ENCODE measurements at places on chromosomes 13 and 19.

DNA sequence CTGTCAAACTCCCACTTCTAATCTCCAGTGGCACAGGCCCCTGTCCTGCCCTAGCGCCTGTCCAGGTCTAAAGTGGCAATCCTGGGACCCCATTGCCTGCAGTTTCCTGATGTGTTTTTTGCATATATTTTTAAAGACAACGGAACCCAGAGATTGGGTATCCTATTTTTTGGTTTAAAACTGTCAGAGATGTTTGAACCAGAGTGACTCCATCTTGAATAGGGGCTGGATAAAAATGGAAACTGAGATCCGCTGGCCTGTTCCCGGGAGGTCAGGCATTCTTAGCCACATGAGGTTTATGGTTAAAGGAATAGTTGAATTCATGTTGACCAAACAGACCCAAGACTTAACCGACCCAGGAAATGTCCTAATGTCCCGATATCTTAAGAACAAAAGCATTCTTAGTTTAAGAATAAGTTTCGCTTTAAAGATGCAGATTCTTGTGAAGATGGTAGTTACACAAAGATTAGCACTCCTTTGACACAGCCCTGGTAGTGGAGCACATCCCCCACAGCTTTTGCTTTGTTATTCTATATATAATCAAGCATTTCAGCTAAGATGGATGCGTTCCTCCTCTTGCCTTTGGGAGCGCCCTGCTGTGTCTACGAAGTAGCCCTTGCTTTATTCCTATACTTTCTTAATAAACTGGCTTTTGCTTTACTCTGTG is 332.1 kb downstream of the UQCRFS1 start:
- DNase-seq: no peak

DNA sequence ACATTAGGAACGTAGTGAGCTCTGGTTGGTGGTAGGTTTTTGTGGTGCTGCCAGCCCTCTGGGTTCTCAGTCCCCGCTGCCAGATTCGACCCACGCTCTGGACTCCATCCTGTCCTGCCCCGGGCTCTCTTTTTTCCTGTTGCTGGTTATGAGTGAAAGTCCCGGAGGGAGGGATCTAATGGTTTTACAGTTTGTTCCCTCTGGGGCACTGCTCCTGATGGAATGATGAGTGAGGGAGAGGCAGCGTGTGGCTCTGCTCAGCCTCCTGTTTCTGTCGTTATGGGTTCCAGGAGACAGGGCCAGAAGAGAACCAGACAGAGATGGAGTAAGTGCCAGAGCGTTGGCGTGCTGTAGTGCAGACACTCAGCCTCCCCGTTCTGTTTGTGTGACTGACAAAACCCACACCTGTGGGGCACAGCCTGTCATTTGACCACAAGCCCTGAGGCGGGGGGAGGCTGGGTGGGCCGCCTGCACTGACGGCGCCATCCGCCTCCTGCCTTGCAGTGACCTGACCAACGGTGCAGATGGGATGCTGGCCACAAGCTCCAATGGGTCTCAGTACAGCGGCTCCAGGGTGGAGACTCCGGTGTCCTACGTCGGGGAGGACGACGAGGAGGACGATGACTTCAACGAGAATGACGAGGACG is 18.3 kb downstream of the ATP4B start:
- no peak for DNase-seq

- no peak for DNase-seq
Measured at GRCh38 chr13:25778365-25778764, 273.5 kb downstream of the SHISA2 start.

- DNase-seq: no peak
Measured at GRCh38 chr19:54600212-54600611, 6.8 kb downstream of the LILRA1 start.

DNA sequence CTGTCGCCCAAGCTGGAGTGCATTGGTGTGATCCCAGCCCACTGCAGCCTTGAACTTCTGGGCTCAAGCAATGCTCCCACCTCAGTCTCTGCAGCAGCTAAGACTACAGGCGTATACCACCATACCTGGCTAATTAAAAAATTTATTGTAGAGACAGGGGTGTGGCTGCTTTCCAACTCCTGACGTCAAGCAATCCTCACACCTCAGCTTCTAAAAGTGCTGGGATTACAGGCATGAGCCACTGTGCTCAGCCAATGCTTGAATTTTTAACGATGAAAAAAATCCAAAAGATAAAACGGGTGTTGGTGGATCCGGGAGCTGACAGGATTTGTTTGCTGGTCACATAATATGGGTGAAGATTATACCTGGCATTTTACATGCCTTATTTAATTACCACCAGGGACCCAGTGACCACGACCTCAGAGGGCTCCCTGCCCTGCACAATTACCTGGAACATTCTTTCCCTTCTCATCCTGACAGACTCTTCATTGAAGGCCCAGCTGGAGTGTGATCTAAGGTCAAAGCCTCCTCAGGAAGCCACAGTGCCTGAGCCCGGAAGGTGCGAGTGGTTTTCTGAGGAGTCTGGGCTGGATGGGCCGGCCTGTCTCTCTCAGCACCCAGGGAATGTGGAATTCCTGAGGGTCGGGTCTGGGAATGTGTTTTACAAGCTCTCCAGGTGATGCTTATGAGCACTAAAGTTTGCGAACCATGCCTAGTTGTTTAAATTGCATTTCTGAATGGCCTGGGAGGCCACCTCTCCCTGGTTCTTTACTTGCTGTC is 193.3 kb downstream of the USP12 start:
- no peak for DNase-seq

- DNase-seq: no peak
Measured at GRCh38 chr13:28597641-28598040, 61.3 kb upstream of the POMP start.

GRCh38 chr19:16899566-16900075 is 10.8 kb downstream of the F2RL3 start:
- DNase-seq: no peak

GRCh38 chr13:20911037-20911436 is 8.5 kb upstream of the XPO4 start:
- no peak for DNase-seq

GRCh38 chr19:6886277-6886897 is 992 bp upstream of the ADGRE1 start:
- no peak for DNase-seq

GRCh38 chr13:99224021-99224420 is 23.4 kb downstream of the UBAC2 start:
- no peak for DNase-seq

GRCh38 chr13:67791047-67791446 is 560.9 kb upstream of the PCDH9 start:
- no peak for DNase-seq

DNA sequence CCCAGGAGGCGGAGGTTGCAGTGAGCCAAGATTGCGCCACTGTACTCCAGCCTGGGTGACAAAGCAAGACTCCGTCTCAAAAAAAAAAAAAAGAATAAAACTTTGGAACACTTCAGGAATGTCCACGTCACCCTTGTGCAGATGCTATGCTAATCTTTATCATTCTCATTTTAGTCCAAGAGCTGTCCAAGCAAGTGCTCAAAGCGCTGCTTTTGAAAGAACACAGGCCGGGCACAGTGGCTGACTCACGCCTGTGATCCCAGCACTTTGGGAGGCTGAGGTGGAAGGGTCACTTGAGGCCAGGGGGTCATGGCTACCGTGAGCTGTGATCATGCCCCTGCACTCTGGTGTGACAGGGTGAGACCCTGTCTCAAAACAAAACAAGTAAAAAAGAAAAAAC is 11.1 kb upstream of the UQCR11 start:
- no peak for DNase-seq

DNA sequence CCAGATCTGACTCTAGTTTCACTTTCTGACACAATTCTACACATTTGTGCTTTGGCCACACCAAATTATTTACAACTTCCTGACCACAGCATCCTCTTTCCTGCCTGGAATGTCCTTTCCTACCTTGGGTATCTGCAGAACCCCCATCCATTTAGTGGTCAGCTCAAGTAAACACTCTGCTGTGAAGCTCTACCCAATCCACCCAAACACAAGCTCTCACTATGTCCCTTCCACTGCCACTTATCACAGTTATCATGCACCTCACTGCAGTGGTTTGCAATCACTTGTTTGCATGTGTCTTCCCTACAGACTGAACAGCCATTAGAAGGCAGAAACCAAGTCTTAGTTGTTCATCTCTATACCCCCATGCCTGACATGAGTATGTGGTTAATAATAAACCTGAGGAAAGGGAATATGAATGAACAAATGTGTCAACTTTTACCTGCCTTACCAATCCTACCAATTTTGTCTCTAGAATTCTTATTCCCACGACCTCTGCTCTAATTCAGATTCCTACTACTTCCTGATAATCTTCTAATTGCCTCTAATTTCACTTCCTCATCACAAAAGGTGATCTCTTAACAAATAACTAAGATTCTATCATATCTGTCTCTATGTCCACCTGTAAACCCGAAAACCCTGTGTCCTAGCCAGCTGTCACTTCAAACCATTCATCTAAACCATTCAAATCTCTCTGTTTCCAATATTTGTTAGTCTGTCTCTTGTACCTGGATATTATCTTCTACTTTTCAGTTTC is 25.1 kb downstream of the LNX2 start:
- no peak for DNase-seq

- no peak for DNase-seq
Measured at GRCh38 chr19:48123907-48124651, 13.5 kb upstream of the PLA2G4C start.

DNA sequence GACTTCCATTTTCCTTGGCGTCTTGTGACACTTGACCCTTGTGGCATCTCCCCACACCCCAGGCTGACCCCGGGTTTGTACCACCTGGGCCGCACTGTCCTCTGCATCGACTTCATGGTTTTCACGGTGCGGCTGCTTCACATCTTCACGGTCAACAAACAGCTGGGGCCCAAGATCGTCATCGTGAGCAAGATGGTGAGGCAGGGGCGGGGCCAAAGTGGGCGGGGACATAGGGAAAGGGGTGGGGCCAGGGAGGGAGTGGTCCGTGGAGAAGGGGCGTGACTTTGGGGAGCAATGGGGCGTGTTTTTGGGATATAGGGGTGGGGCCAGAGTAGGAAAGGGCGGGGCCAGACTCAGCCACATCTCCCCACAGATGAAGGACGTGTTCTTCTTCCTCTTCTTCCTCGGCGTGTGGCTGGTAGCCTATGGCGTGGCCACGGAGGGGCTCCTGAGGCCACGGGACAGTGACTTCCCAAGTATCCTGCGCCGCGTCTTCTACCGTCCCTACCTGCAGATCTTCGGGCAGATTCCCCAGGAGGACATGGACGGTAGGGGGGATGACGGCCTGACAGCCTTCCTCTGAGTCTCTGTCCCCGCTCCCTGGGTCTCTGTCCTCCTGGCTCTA is 42.8 kb downstream of the TRPM4 start:
- DNase-seq: no peak

DNA sequence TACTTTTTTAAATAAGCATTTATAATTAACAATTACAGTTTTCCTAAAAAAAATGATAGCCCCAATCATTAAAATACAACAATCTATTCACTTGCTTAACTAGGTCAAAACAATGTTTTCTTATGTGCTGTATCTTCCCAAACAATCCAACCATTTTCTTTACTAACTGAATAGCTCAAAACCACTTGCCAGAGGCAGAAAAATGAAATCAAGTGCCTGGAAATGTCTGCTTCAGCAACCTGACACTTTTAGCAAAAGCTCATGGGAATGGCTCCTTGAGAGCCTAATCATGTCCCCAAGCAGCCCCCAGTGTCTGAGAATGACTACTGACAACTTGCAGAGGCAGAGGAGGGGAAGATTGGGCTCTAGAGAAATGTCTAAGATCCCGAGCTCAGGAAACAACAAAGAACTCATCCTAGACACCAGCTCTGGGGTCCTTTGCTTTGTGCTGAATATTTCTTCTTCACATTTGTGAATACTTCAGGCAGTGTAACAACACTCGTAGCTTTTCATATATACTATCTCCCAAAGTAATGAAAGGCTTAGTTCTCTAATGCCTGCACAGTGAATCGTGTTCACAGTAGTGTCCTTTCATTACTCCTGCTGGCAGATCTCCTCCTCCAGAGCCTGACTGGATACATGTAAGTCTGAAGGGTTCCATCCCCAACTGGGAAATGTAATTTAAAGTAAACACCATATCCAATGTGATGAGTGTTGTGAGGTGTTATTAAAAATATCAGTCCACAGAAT is 280.0 kb downstream of the LHFPL6 start:
- DNase-seq: no peak
